Activated CD4-positive, alpha-beta T cell treated with anti-CD3 and anti-CD28 coated beads, Interleukin-2, amount 10 ng/mL, durations not matched to agents 7 days and 5 days (primary cell): ENCODE measurements at places on chromosomes 11 and 22. TPM values are rescaled to one million over a fixed set of nuclear protein-coding genes. Genes with fewer than 3 reads are reported as not detected.
A peak's percentile ranks its signal among the peaks of the same experiment; 100 is the strongest.

- no peak overlapping the region for H3K4me3 ChIP-seq
- H3K4me1 ChIP-seq: no peaks in the 10 kb centered on the region
- no peak overlapping the region for H3K27ac ChIP-seq
- no peaks in the 10 kb centered on the region for H3K27me3 ChIP-seq
- DNase-seq: no peak
Measured at GRCh38 chr11:27025957-27026733, 14.5 kb upstream of the BBOX1 start.

GRCh38 chr22:37162221-37163095, 12.7 kb upstream of the IL2RB start:
- H3K36me3 ChIP-seq: peaks cover 10% of the 10 kb centered on the region
- peaks cover 90% of the 10 kb centered on the region for H3K4me1 ChIP-seq
- peak overlapping the region; percentile 10 for H3K4me3 ChIP-seq
- H3K27me3 ChIP-seq: no peaks in the 10 kb centered on the region

DNA sequence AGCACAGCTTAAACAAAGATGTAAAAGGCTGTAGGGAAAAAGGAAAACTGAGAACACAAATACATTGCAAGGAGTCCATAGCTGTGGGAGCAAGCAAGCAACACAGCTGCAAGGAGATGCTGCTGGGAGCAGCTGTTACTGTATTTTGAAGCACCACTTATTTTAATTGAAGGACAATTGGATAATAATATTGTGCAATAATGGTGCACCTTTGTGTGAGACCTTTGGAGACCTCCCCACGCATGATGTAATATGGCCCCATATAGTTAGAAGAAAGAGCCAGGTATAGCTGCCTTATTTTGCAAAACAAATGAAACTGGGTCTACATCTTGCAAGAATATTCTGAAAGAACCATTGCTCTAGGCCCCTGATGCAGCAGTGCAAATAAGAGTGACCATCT, 191.1 kb upstream of the KIRREL3 start:
- H3K4me1 ChIP-seq: no peaks in the 10 kb centered on the region
- no peaks in the 10 kb centered on the region for H3K27me3 ChIP-seq
- H3K4me3 ChIP-seq: no peak overlapping the region
- H3K36me3 ChIP-seq: no peaks in the 10 kb centered on the region
- no peak for DNase-seq

DNA sequence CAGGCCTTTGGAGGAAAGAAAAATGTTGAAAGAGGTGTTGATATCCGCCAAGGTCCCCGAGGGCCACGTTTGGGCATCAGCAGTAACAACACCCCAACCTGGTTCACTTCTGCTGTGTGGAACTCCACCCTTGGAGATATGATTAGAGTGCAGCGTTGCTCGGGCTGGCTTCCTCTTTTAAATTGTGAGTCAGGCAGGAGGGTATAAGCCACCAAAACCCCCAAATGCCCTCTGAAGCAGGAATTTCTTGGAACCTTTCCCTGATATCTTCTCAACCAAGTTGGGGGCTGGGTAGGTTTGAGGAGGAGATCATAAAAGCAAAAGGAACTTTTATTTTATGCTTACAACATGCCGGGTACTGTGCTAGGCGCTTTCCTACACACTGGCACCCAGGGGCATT, 6.4 kb upstream of the C11orf96 start:
- peaks cover 29% of the 10 kb centered on the region for H3K27me3 ChIP-seq
- DNase-seq: no peak
- no peak overlapping the region for H3K4me3 ChIP-seq
- peaks cover 2% of the 10 kb centered on the region for H3K4me1 ChIP-seq

GRCh38 chr11:69383372-69384250, 89.7 kb downstream of the MYEOV start:
- no peak for DNase-seq
- H3K4me3 ChIP-seq: no peak overlapping the region
- H3K27ac ChIP-seq: no peak overlapping the region
- no peaks in the 10 kb centered on the region for H3K27me3 ChIP-seq
- H3K36me3 ChIP-seq: no peaks in the 10 kb centered on the region
- no peaks in the 10 kb centered on the region for H3K4me1 ChIP-seq

GRCh38 chr11:58580311-58580710, 1.4 kb downstream of the ZFP91 start:
- peak overlapping the region; percentile 91 for H3K27ac ChIP-seq
- no peaks in the 10 kb centered on the region for H3K27me3 ChIP-seq
- no peak for DNase-seq
- H3K4me1 ChIP-seq: peaks cover 53% of the 10 kb centered on the region

DNA sequence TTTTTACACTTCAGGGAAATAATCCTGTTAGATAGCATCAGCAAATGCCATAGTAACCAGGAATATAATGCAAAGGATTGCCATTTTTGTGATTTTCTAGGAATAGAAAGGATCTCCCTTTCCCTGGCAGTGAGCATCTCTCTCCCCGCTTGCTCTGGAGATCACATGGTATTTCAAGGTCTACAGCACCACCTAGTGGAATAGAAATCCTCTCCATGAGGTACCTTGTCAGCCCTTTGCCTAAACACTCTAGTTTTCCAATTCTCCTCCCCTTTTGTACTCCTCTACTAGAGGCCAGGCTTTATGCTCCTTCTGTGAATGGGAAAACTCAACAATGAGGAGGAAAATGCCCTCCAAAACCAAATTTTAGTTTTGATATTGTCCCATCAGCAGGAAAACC, 78.4 kb downstream of the XRRA1 start:
- H3K27me3 ChIP-seq: no peaks in the 10 kb centered on the region
- no peaks in the 10 kb centered on the region for H3K4me1 ChIP-seq
- H3K4me3 ChIP-seq: no peak overlapping the region
- peak; percentile 16 for DNase-seq
- no peak overlapping the region for H3K27ac ChIP-seq
- peaks cover 71% of the 10 kb centered on the region for H3K36me3 ChIP-seq

DNA sequence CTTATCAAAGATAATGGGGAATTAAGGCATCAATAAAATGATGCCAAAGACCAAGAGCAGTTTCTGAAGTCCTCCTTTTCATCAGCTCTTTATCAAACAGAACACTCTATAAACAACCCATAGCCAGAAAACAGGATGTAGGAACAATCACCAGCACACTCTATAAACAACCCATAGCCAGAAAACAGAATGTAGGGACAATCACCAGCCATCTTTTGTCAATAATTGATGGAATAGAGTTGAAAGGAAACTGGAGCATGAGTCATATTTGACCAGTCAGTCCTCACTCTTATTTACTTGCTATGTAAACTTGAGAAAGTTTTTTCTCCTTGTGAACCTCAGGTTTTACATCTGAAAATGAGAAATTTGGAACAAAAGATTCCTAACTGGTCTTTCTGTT, 10.0 kb downstream of the MS4A2 start:
- no peaks in the 10 kb centered on the region for H3K36me3 ChIP-seq
- no peak for DNase-seq
- no peak overlapping the region for H3K27ac ChIP-seq
- H3K27me3 ChIP-seq: peaks cover 2% of the 10 kb centered on the region

DNA sequence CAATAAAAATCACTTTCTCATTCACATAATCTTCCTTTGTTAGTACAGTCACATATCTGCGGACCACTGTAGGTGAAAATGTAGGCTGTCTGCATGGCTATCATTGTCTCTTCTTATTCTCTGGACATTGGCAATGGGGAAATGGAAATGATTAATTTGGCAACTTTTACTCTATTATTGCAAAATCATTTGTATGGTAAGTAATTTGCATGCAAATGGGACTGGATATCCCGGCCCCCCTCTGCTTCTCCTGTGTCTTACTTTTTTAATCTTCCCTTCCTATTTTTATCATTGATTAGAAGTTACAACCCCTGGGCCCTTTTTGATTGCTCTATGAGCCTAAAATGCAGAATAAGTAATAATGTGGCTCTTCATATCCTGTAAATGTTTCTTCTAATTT, 6.0 kb downstream of the GRK3 start:
- DNase-seq: no peak
- peaks cover 80% of the 10 kb centered on the region for H3K4me1 ChIP-seq
- H3K27me3 ChIP-seq: no peaks in the 10 kb centered on the region
- H3K27ac ChIP-seq: no peak overlapping the region
- no peak overlapping the region for H3K4me3 ChIP-seq
- H3K36me3 ChIP-seq: peaks cover 38% of the 10 kb centered on the region

DNA sequence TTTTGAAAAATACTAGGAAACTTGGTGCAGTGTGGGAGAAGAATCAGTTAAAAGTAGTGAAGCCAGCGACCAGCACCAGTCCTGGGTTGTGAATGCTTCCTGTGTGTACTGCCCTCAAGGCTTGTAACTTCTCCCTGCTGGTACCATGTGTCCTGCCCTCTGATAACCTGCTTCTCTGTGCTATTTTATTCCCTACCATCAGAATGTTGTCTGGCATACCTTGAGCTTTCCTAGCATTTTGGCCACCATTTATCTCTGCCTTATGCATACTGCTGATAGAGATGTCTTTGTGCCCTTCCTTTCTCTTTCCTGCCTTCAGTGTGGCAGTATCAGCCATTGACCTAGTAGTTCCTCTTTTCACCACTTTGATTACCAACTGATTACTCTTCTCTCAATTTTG, 2.0 kb downstream of the GTF2H1 start:
- DNase-seq: no peak
- H3K4me1 ChIP-seq: peaks cover 63% of the 10 kb centered on the region
- H3K36me3 ChIP-seq: peaks cover 44% of the 10 kb centered on the region
- peak overlapping the region; percentile 86 for H3K4me3 ChIP-seq

GRCh38 chr11:100584201-100584985, 102.7 kb upstream of the ARHGAP42 start:
- no peaks in the 10 kb centered on the region for H3K27me3 ChIP-seq
- H3K27ac ChIP-seq: no peak overlapping the region
- DNase-seq: no peak
- H3K4me3 ChIP-seq: no peak overlapping the region
- no peaks in the 10 kb centered on the region for H3K36me3 ChIP-seq
- H3K4me1 ChIP-seq: no peaks in the 10 kb centered on the region

GRCh38 chr11:68333173-68333572, 20.8 kb downstream of the LRP5 start:
- H3K4me1 ChIP-seq: peaks cover 89% of the 10 kb centered on the region
- H3K4me3 ChIP-seq: no peak overlapping the region
- DNase-seq: no peak
- H3K27ac ChIP-seq: peak overlapping the region; percentile 78

GRCh38 chr11:93984936-93985335, 36.2 kb upstream of the HEPHL1 start:
- H3K4me1 ChIP-seq: no peaks in the 10 kb centered on the region
- H3K27me3 ChIP-seq: peaks cover 3% of the 10 kb centered on the region
- no peaks in the 10 kb centered on the region for H3K36me3 ChIP-seq
- H3K4me3 ChIP-seq: no peak overlapping the region
- H3K27ac ChIP-seq: no peak overlapping the region

DNA sequence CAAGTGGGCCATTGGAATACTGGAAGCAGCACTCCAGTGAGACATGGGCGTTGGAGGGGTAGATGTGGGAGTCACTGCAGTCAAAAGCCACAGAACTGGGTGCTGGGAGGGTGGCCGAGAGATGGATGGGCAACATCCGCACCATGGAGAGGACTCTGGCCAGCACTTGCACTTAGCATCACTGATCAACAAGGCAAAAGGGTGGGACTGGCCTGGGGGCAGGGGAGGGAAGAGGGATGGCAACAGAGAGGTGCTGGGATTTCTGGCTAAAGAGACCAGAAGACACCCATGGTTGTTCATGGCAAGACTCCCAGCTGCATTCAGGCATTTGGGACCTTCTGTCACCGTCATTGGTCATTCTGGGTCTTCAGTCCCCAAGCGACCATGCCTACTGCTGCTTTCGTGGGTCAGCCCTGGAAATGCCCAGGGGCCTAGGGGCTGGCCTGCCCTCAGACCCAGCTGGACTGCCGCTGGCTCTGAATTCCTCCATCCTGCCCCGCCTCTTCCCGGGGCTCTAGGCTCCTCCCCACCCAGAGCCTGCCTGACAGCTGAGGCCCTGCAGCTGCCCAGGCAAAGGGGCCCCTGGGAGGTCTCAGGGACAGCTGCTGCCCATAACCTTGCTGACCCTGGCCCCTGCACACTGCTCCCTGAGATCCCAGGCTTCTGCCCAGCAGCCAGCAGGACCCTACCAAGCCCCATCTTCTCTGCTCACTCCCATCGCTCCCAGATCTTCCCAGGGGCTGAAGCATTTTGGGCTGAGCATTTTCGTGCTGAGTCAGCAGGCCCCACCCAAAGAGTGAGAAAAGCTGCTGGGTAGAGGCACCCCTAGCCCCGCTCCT, 13.0 kb upstream of the CDC42EP2 start:
- peaks cover 19% of the 10 kb centered on the region for H3K36me3 ChIP-seq
- H3K4me1 ChIP-seq: no peaks in the 10 kb centered on the region
- DNase-seq: no peak
- H3K27ac ChIP-seq: no peak overlapping the region
- H3K4me3 ChIP-seq: no peak overlapping the region

GRCh38 chr11:121321614-121322243, 29.2 kb downstream of the SC5D start:
- no peak overlapping the region for H3K4me3 ChIP-seq
- H3K4me1 ChIP-seq: peaks cover 35% of the 10 kb centered on the region
- H3K27me3 ChIP-seq: peaks cover 3% of the 10 kb centered on the region
- no peaks in the 10 kb centered on the region for H3K36me3 ChIP-seq

GRCh38 chr11:135006800-135007199, 594.8 kb upstream of the B3GAT1 start:
- H3K4me1 ChIP-seq: no peaks in the 10 kb centered on the region
- H3K4me3 ChIP-seq: no peak overlapping the region
- no peaks in the 10 kb centered on the region for H3K27me3 ChIP-seq
- no peaks in the 10 kb centered on the region for H3K36me3 ChIP-seq
- H3K27ac ChIP-seq: no peak overlapping the region

GRCh38 chr11:65655570-65656332, 7.0 kb downstream of the RELA start:
- H3K27ac ChIP-seq: peak overlapping the region; percentile 20
- no peak for DNase-seq
- H3K4me1 ChIP-seq: peaks cover 62% of the 10 kb centered on the region
- peaks cover 75% of the 10 kb centered on the region for H3K36me3 ChIP-seq

DNA sequence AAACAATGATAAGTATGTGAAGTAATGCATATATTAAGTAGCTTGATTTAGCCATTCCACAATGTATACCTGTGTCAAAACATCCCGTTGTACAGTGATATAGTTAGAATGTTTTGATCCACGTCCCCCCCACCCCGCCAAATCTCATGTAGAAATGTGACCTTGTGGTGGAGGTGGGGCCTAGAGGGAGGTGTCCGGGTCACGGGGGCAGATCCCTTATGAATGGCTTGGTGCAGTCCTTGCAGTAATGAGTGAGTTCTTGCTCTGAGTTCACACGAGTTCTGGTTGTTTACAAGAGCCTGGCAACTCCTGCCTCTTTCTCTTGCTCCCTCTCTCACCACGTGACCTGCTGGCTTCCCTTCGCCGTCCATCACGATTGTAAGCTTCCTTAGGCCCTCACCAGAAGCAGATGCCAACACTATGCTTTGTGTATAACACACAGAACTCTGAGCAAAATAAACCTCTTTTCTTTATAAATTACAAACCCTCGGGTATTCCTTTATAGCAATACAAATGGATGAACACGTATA, 41.6 kb downstream of the FANCF start:
- no peaks in the 10 kb centered on the region for H3K4me1 ChIP-seq
- H3K36me3 ChIP-seq: no peaks in the 10 kb centered on the region
- DNase-seq: no peak
- no peak overlapping the region for H3K27ac ChIP-seq
- H3K4me3 ChIP-seq: no peak overlapping the region
- peaks cover 5% of the 10 kb centered on the region for H3K27me3 ChIP-seq

NXPE4 gene
- total RNA-seq: not detected

ANO9 gene
- total RNA-seq: 94.2 TPM

C22orf42 gene
- total RNA-seq: not detected

WT1 gene
- not detected for total RNA-seq

BCO2 gene
- total RNA-seq: 1.2 TPM

GAS2L1 gene
- total RNA-seq: 5.1 TPM

APOL6 gene
- 83.6 TPM for total RNA-seq

GLYAT gene
- total RNA-seq: not detected
